Stimulated activated CD8-positive, alpha-beta memory T cell treated with anti-CD3 and anti-CD28 coated beads, Interleukin-7, amount 100 ng/mL, for 24 hours (primary cell): ENCODE measurements at places on chromosomes 2 and 18.

DNA sequence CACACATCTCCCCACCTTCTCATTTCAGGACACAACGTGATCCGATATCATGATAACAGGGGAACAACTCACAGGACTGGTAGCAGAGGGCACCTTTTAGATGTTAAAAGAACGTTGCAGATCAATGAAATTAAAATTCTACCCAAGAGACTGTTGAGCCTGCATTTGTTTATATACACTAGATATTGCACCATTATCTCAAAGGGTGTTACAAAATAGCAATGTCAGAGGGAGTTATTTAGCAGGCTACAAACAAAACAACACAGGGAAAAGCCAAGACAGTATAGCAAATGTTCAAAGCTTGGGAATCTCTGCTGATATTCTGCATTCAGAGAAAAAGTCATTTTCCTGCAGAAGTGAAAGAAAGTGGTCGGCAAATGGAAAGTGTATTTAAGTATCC lies 139.5 kb downstream of the MYO5B start:
- DNase-seq, result no peak

DNA sequence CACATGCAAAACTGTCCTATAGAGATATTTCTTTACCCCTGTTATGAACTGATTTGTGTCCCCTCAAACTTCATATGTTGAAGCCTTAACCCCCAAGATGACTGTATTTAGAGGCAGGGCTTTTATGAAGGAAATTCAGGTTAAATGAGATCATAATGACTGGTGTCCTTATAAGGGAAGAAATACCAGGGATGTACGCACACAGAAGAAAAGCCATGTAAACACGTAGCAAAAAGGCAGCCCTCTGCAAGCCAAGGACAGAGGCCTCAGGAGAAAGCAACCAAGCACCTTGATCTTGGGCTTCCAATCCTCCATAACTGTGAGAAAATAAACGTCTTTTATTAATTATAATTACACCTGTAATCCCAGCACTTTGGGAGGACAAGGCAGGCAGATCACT lies 101.3 kb upstream of the NDUFV2 start:
- DNase-seq, result no peak

DNA sequence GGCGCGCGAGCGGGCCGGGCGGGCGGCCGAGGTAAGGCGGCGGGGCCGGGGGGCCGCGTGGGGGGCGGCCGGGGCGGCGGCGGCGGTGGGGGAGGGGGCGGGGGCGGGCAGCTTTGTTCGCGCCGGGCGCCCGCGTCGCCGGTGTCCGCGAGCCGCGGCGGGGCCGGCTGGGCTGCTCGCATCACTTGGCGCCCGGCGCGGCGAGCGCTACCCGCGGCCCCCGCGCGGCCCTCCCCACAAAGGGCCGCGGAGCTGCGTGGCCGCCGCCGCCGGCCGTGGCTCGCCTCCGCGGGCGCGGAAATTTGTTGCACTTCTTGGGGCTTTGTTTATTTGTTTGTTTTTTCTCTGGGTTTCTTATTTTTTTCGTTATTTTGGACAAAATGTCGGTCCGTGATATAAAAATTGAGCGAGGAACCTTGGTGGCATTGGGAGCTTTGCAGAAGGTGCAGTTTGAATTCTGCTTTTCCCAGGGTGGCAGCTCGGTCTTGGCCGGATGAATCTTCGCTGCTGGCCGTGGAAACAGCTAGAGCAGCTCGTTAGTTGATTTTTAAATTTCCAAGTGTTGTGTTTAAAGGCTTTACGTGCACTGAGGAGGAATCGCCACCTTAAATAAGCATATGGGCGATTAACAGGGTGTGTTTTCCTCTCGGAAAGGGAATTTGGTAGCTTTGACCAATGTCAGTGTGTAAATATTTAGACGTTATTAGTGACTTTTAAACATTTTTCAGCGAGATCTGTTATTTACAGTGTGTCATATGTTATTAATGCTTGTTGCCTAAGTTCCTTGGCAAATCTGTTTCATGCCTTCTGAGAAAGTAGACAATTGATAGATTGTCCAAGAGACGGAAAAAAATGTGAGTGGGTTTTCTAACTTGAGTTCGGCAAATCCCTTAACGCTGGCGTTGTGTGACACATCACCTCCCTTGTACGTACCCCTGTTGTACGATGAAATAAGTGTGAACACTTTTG lies 822 bp downstream of the UBE2E3 start:
- no peak for DNase-seq

GRCh38 chr18:11150271-11150615 lies 874 bp upstream of the PIEZO2 start:
- DNase-seq, result no peak

GRCh38 chr2:231576465-231576864 lies 16.2 kb upstream of the TEX44 start:
- no peak for DNase-seq

- DNase-seq, result no peak
These were observed 260.6 kb downstream of the PRKCE start for GRCh38 chr2:45912109-45912508.

- no peak for DNase-seq
These were observed 69.2 kb downstream of the NABP1 start for GRCh38 chr2:191747170-191747530.

- DNase-seq, result no peak
These were observed 3.8 kb downstream of the RBFA start for GRCh38 chr18:80037869-80038630.
